ENCODE measurements at places on chromosomes 4 and X. TPM values are rescaled to one million over a fixed set of nuclear protein-coding genes. Genes with fewer than 3 reads are reported as not detected.

GRCh38 chr4:141580523-141580922 lies 55.9 kb upstream of the IL15 start:
- peaks cover 2% of the 10 kb centered on the region for H3K36me3 ChIP-seq
- H3K4me3 ChIP-seq: no peak overlapping the region
- H3K27ac ChIP-seq: no peak overlapping the region

GRCh38 chrX:45031830-45032378 lies 158.9 kb downstream of the KDM6A start:
- H3K4me1 ChIP-seq: peaks cover 3% of the 10 kb centered on the region
- H3K27ac ChIP-seq: no peak overlapping the region
- no peaks in the 10 kb centered on the region for H3K27me3 ChIP-seq
- no peak for DNase-seq

GRCh38 chr4:70504733-70505132 lies 13.6 kb upstream of the AMTN start:
- H3K36me3 ChIP-seq: no peaks in the 10 kb centered on the region
- H3K4me1 ChIP-seq: no peaks in the 10 kb centered on the region
- peaks cover 12% of the 10 kb centered on the region for H3K27me3 ChIP-seq
- no peak overlapping the region for H3K27ac ChIP-seq
- no peak for DNase-seq

FGF16 gene
- not detected for total RNA-seq

POF1B gene
- total RNA-seq: not detected

Data from neural crest cell (in vitro differentiated cells).